Stimulated activated CD4-positive, alpha-beta T cell treated with anti-CD3 and anti-CD28 coated beads, Interleukin-15, amount 100 ng/mL, for 1 hour (primary cell): ENCODE measurements at places on chromosomes 1 and 21.

DNA sequence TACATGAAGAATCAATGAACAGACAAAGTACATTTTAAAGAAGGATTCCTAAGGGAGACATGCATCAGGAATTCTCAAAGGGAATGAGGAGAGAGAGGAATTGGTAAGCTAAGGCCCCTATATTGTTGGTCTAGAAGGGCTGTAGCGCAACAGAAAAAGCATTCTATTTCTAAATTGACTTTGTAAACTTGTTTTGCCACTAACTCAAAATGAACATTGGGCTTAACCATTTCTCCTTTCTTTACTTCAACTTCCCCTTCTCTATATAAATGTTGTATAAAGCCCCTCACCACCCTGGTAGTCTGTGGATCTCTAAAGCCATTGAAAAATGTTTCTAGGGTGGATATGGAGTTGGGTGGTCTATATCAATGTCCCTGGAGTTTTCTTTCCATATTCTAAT is 20.4 kb upstream of the OR6N2 start:
- DNase-seq = no peak

GRCh38 chr1:24319312-24319863 is at the start of gene GRHL3:
GRHL3 (plus strand) TSS chr1:24319357; CDS start chr1:24319552, 195 bp downstream.
- DNase-seq = no peak

GRCh38 chr1:212004895-212005608 is 30.3 kb downstream of the INTS7 start:
- no peak for DNase-seq

DNA sequence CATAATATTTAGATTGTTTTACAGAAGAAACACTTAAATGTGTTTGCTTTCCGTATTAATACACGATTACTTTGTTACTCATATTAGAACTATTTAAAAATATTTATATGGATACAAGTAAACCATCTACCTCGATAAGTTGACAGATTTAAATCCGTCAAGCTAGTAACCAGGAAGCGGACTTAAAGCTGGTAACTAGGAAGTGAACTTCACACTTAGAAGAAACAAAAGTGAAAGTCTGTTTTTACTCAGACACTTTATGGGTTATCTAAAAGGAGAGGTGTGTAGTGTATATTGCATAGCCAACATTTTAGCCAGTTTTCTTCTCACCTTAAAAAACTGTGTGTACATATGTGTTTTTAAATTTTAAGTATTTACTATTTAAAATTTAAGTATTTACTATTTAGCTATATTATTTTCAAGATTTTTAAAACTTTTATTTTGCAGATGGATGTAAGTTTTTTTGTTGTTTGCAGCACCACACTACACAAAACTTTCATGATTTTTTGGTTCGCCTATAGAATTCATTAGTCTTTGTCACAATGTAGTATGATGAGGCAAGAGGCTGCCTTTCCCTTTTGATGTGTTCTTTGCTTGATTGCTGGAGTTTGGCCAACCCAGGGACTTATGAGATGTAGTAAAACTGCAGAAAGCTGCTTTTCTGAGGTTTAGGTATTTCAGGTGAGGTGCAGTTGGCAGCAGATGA is 2.7 kb downstream of the USP25 start:
- no peak for DNase-seq

- no peak for DNase-seq
These were observed 21.3 kb downstream of the PDE4B start for GRCh38 chr1:65813956-65814355.

GRCh38 chr1:56686169-56686568 is 41.1 kb downstream of the PRKAA2 start:
- DNase-seq = no peak

DNA sequence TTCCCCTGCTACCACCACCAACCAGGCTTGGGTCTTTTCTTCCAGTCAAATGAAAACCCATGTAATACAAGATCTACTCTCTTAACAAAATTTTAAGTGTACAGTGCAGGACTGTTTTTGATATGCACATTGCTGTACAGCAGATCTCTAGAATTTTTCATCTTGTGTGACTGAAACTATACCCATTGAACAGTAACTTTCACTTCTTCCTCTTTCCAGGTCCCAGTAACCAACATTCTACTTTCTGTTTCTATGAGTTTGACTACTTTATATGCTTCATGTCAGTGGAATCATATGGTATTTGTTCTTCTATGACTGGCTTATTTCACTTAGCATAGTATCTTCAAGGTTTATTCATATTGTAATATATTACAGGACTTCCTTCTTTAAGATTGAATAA is 45.3 kb upstream of the PLPPR4 start:
- no peak for DNase-seq

- DNase-seq = peak; percentile 52
These were observed at the start of gene LY9 for GRCh38 chr1:160795951-160796383. LY9 (plus strand) TSS chr1:160796174; CDS start chr1:160796188, 14 bp downstream.

DNA sequence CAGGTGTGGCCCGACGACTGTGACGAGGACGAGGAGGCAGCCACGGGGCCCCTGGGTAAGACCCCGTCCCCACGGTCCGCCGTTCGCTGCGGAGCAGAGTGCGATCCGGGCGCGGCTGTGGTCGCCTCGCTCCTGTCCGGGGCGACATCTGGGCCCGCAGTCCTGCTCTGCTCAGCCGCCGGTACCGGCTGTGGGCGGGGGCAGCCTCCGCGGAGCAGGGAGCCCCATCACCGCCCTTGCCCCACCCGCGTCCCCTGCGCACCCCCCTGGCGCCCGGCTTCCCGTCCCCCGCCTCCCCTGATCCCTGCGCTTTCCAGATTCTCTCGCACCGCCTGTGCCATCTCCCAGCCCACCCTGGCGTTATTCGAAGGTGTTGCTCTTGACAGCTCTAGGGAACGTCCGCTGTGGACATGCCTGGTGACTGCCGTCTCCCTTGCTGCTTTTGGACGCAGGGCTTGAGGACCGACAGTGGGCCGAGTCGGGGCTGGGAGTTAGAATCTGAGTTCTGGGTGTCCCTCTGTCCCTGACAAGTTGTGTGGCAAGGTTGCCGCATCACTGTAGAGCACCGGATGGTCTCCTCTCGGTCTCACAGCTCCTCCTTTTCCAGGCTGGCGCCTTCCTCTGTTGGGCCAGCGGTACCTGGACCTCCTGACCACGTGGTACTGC is 596 bp downstream of the TOR3A start:
- no peak for DNase-seq

DNA sequence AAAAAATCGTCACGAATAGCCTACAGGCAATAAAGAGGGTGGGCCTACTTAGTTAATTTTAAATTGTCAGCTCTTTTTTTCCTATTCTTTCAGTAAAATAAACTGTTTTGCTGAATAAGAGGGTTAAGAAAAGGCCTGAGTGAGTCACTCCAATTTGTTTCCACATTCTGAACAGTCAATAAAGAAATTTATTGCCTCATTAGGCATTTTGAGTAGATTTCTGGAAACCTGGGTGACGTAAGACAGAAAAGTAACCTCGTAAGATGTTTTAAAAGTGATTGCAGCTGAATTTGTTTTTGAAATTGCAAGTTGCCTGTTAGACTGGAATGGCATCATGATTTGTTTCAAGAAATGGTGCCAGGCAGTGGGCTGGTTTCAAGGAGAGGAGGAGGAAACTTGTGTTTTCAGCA is 439.3 kb downstream of the USP25 start:
- DNase-seq = no peak

DNA sequence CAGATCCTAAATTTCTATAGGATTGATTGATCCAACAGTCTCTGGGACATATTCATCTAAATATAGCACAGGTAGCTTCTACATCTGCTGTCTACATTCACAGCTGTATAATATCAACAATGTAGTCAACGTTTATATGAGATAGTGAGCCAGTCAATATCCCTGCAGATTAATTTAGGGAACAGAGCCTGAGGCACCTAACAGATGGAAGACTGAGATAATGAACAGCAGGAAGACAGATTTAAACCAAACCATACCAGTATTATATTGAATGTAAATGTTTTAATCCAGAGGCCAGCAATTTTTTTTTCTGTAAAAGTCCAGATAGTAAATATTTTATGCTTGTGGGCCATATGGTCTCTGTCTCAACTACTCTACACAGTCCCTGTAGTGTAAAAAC is 2072.4 kb downstream of the MRPL39 start:
- DNase-seq = no peak

DNA sequence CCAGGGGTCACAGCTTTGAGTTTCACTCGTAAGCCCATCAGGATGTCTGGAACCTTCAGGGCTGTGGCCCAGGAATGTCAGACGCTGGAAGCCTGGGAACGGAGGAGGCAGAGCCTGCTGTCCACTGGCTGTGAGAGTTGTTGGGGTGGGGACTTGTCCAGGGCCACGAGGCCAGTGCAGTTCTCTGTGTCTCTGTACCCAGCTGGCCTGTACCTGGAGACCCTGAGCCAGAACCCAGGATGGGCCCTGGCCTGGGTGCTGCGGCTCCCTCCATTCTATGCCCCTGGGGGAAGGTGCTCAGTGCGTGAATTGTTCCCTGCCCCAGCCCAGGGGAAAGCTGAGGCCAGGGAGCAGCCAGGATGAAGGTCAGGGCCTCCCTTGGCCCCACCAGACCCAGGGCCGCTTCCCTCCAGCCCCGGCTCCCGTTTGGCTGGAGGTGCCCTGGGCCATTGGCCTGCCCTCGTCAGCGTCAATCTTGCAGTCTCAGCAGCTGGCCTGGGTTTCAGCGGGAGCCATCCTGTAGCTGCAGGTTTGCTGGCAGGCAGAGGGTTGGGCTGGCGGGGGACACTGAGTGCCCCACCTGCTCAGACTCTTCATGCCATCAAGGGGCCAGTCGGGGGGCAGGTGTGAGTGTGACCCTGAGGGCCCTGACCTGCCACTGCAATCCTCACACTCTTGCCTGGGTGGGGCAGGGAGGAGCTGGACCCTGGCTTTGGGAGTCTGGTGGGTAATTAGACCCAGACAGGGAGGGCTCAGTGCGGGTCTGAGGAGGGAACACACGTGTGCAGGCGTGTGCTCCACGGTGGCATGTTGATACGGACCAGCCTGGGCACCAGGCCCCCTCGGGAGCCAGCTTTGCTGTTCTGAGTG is 724 bp upstream of the CALML6 start:
- no peak for DNase-seq

DNA sequence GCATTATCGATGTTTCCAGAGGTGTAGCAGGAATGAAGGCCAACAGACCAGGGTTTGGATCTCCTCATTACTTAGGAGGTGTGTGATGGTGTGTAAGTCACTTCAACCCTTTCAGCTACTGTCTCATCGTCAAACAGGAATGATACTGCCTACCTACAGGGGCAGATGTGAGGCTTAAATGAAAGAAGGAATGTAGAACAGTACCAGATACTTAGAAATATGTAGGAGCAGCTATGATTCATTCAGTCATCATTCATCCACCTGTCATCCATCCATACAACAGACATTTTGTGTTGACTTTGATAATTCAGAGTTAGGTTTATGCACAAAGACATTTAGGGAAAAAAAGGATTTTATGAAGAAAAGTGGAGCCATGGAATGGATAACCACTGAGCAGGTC is 486.9 kb upstream of the DAB1 start:
- no peak for DNase-seq

DNA sequence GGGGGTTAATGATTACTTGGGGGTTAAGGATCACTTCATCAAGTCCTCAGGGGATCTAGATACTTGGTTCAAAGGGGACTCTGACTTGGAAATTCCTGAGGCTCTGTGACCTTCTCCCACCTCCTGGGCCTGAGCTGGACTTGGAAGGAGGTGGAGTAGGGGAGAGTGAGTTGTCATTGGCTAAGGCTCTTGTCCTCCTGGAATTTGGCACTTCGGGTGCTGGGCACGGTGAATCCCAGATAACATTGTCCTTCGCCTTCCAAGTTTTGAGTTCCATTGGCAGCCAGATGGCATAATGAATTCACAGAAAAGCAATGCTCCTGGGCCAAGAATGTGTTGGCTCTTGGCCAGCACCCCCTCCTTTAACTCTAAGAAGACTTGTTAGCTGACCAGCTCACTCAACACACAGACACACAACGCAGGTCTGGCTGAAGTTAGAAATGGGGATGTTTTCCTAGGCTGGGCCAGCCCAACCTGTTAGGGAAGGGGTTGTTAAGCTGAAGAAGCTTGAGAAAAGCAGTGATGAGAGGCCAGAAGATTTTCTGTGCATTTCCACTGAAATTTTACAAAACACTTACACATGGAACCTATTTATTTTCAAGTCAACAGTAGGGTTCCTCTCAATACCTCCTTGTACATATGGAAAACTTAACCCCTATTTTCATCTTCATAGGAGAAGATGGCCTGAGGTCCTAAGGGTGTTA is 29.7 kb downstream of the SLC26A9 start:
- no peak for DNase-seq

GRCh38 chr1:20634594-20635084 is 1.4 kb downstream of the PINK1 start:
- no peak for DNase-seq

DNA sequence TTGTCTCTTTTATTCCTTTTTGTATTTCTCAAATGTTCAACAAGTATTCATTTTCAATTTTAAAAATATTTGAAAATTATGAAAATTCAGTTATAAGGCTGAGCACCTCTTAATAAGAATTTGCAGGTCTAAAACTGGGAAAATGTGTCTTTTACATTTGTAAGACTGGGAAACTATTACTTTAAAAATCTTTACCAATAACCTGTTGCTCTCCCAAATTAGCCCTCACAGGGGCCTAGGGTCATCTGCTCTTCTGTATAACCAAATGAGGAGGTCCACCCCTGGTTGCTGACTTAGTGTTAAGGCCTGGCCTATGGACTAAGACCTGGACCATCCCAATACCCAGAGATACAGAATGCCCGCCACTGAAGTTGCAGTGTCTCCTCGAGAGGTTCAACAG is 280.5 kb downstream of the PLPP3 start:
- no peak for DNase-seq
